ENCODE measurements at places on chromosomes 1 and 21.

- no peak for DNase-seq
These were observed 1.9 kb upstream of the TEKT2 start for GRCh38 chr1:36081926-36082485.

- no peak for DNase-seq
These were observed 23.3 kb downstream of the PAX7 start for GRCh38 chr1:18653916-18654315.

DNA sequence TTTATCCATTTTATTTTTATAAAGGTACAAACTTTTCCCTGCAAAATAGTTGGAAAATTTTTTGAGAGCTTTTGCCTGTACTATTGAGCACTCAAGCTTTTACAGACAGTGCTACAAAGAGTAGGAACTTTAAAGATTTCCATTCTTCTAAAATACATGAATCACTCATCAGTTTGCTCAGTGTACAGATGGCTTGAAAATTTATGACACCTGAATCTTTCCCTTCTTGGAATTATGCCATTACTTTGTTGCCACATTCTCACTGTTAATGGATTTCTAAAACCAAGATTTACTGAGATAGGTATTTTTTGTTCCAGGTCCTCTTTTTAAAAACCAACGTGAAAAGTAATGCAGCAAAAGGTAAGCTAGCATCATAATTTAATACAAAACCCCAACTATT, 76.0 kb downstream of the GPATCH2 start:
- no peak for DNase-seq

- no peak for DNase-seq
These were observed 154.2 kb downstream of the ASTN1 start for GRCh38 chr1:177010211-177010825.

DNA sequence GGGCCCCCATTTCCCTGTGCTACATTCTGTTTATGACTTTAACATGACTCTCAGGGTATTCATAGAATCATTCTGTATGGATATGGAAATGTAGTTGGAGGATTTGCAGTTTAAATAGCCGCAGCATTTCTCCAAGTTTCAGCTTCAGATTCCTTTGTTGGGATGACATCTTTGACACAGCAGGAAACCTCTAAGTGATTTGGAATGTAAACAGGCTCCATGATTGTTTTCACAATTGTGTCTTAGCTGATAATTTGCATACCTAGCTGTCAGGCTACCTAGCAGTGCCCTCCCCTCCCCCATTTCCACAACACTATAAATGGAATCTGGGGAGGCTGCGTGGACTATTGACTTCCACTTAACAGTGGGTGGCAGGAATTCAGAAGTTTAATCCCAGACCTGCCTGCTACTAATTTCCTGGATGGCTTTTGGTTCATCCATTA, 290.2 kb downstream of the HLX start:
- no peak for DNase-seq

DNA sequence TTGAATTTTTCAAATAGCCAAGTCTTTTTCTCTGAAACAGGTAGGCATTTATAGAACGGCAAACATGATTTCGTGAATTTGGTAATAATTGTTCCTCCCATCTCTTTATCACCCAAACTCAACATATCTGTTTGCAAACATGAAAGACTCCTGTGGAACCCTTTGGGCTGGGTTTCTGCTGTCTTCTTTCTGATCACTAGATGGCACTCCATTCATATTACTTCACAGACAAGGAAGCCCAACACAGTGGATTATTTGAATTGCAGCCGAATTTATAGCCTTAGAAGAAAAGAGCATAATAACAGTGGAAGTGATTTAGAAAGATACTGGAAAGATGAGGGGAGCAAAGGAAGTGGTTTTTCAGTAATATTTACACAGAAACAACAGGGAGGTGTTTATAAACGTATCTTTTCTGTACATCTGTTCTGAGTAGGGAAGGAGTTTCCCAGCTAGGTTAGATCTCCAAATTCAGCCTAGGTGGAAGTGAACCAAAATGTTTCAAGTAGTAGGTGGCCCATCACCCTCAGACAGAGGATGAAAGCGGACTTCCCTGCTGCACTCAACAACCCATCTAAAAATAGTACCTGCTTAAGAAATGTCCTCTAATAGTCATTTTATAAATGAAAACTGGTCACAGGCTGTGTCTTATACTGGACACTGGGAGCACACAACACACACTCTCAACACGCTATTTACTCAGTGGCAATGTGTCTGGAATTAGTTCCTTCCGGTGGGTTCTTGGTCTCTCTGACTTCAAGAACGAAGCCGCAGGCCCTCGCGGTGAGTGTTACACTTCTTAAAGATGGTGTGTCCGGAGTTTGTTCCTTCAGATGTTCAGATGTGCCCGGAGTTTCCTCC, 67.6 kb downstream of the MAP3K21 start:
- peak; percentile 15 for DNase-seq

GRCh38 chr1:198363625-198364151, 176.8 kb downstream of the ATP6V1G3 start:
- no peak for DNase-seq

GRCh38 chr1:201741763-201742342, 87.1 kb upstream of the IPO9 start:
- DNase-seq, result no peak

DNA sequence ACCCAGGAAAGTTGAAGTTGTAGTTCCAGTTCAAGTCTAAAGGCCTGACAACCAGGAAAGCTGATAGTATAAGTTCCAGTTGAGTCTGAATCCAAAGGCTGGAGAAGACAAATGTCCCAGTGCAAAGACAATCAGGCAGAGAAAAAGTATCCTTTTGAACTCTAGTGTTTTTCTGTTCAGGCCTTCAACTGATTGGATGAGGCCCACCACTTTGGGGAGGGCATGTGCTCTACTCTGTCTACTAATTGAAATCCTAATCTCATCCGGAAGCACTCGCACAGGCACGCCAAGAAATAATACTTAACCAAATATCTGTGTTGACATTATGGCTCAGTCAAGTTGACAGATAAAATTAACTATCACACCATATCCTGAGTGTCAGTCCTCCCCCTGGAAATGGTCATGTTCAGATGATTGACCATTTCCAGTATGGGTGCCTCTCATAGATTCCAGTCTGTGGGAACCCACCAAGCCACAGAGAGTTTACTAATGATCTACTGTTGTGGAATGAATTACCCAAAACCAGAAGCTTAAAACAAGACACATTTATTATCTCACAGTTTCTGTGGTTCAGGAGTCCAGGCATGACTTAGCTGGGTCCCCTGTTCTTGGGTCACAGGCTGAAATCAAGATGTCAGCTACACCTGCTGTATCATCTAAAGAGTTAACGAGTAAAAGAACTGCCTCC, 296.3 kb upstream of the ZP4 start:
- no peak for DNase-seq

DNA sequence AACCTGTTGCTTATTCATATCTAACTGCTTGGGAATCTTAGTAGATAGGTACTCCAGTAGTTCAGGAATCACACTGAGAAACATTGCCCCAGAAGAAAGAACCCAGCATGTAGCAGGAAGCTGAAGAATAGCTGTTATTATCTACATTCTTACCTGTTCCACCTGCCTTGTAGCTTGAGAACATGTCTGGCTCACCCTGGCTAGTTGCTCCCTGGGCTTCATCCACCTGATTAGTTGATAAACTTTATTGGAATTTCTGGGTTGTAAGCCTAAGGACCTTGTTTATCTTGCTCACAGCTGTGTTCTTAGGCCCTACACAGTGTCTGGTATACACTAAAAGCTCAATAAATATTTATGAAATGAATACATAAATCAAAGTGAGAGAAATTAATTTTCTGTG, 106.3 kb upstream of the DMRTA2 start:
- no peak for DNase-seq

GRCh38 chr21:45192332-45192731, 95.4 kb downstream of the POFUT2 start:
- DNase-seq, result no peak

GRCh38 chr1:66350001-66350547, 183.9 kb upstream of the SGIP1 start:
- no peak for DNase-seq

DNA sequence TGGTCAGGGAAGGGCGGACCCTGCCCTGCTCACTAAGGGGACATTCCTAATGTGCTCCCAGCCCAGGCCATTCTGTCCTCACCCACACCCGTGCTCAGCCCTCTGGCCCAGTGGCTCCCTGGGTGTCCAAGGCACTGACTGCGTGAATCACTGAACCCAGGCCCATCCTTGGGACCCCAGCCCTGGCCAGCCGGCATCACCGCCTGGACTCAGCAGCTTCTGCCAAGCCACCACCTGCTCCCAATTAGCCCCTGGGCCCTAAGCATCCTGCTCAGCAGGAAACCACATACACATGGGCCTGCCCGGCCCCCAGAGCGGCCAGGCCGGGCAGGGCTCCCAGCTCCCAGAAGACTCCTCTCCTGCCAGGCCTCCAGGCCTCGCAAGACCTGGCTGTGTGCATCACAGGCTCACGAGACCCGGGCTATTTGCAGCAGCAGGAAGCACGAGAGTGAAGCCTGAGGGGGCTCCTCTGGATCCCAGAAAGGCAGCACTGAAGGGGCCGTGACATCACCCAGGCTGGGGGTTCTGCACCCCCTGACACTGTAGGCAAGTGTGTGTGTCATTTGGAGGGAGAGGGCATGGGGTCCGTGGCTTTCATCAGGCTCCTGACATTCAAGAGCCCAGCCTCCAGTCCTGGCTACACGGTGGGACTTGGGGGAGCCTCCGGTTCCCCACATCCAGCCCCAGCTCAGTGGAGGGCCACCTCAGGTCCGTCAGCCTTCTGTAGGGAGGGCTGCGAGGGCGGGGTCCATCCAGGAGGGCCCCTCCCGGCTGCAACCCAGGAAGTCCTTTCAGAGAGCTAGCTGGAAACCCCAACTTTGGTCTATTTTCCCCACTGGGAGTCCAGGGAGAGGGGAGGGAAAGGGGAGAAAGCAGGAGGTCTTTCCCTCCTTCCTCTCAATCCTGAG, 1.6 kb downstream of the MFAP2 start:
- DNase-seq, result no peak

DNA sequence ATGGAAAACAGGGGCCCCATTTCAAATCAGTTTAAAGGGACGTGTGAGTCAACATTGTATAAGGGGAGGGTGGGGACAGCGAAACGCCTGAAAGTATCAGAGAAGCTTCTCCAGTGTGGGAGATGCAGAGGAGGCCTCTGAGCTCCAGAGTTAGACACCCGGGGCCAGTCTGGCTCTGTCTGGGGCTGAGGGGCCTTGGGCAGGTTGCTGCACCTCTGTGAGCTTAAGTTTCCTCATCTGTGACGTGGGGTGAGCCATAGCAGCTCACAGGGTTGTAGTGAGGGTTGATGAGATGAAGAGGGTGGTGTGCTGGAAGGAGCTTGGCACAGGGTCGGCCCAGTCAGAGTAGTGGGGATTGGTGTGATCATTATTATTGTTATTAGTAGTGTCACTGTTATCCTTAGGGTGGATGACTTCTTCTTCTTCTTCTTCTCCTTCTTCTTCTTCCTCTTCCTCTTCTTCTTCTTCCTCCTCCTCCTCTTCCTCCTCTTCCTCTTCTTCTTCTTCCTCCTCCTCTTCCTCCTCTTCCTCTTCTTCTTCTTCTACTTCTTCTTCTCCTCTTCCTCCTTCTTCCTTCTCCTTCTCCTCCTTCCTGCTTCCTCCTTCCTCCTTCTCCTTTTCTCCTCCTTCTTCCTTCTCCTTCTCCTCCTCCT, 282.0 kb downstream of the PTPRU start:
- no peak for DNase-seq

DNA sequence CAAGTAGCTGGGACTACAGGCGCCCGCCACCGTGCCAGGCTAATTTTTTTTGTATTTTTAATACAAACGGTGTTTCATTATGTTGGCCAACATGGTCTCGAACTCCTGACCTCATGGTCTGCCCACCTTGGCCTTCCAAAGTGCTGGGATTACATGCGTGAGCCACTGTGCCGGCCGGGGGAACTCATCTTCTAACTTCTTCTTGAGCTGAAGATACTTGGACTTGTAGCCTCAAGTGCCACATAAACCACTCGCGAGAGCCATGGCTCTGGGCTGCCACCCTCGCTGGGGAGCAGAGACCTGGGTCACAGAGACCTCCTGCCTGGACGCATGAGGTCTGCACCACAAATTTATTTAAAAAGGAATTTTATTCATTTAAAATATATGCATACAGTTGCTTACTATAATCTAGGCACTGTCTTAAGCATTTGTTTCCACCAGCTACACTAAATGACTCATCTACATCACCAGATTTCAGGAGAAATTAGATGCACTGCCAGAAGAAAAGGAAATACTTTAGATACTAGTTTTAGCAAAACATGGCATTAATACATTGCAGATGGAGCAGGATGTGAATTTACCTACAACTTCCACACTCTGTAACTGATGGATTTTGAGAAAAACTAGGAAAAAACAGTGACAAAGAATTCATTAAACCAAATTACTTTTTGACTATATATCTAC, 29.9 kb upstream of the PUM1 start:
- DNase-seq, result no peak

DNA sequence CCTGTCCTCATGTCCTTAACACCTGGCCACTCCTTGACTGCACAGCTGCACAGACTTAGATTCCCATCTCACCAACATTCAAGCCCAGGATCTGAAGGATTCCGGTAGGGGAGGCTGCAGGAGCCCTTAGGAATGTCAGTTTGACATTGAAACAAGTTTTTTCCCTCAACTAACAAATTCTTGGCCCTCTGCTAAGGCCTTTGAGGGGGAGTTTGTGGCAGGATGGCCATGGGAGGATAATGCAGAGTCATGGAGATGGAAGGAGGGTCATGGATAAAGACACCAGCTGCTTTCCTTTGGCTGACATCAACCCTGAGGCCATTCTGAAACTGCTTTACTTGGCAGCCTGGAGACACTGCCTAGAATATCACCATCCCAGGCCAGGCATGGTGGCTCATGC, 63.4 kb upstream of the PPP2R5A start:
- no peak for DNase-seq

GRCh38 chr1:204366759-204367158, 7.0 kb upstream of the PLEKHA6 start:
- no peak for DNase-seq

- DNase-seq, result no peak
These were observed 918 bp downstream of the MIB2 start for GRCh38 chr1:1616045-1616790.
